D721Med (cell line): ENCODE measurements at places on chromosomes 11 and 22.

GRCh38 chr11:76638270-76639197 is 32.0 kb downstream of the LRRC32 start:
- DNase-seq, result no peak

DNA sequence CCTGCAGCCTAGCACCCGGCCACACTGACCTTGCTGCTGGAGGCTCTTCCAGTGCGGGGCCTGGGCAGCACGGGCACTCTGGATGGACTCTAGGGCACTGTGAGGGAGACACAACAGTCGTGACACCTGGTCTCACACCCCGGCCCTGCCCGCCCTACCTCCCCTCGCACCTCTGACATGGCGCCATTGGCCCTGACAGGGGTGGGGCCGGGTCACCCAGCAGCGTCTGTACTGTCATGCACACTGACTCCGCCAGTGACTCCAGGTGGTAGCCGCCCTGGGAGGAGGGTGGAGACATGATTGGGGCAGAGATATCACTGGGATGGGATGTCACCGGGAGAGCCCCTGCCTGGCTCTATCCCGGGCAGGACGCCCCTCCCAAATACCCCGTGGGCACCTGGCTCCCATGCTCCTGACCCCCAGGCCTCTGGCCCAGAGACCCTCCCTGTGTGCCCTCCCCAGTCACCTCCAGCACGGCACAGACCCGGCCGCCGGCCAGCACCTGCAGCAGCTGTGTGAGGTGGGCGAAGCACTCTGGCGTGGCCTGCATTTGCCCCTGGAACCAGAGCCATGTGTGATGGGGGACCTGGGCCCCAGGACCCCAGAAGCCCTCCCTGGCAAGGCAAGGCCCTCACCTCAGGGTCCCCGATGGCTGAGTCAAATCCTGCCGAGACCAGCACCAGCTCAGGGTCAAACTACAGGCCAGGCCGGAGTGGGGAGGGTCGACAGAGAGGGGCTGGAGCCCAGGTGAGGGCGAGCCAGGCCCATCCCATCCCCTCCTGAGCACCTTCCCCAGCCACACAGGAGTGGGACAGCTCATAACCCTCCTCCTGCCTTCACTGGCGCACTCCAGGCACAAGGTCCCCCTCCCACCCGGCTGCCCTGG is 2.6 kb downstream of the HDAC10 start:
- no peak for DNase-seq

GRCh38 chr11:9347100-9347499 is 32.7 kb upstream of the TMEM41B start:
- DNase-seq, result no peak

DNA sequence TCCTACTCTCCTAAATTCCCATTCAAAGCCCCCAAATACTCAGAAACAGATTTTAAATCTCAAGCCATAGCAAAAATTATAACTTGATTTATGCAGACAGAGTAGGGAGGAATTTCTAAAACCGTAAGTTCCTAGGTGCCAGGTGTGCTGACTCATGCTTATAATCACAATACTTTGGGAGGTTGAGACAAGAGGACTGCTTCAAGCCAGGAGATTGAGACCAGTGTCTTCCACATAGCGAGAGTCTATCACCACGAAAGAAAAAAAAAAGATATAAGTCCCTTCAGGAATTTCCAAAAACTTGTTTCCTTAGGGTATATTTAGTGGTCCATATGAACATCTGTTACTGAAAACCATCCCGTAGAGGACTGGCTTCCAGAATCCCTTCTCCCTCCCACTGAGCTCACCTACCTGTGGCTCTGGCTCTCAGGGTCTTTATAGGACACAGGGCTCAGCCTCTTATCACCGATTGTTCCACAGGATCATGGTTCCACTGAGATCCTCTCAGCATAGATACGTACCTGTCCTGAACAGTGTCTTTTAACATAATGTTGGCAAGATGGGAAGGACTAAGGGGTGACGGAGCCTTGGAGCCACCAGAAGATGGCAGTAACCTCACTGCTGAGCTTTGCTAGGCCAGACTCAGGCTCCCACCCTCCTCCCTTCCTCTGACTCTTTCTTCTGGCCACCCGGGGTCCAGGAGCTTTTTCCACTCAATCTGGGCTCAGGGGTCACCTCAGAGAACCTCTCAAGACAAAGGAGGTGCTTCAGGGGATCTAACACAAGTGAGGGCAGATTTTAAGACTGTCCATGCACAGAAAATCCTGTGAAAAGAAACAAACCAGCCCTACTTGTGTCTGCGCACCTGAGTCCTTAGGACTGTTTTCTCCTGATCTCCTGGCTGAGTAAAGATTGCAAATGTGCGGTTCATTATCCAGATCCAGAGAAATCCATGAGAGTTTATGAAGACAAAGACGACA is 117.5 kb upstream of the TOP3B start:
- no peak for DNase-seq

- DNase-seq, result no peak
Measured at GRCh38 chr11:90775567-90776165, 552.8 kb upstream of the CHORDC1 start.
